Keratinocyte (primary cell): ENCODE measurements at places on chromosomes 12 and 14. TPM values are rescaled to one million over a fixed set of nuclear protein-coding genes. Genes with fewer than 3 reads are reported as not detected.

- no peak for DNase-seq
These were observed 1187.3 kb upstream of the SEL1L start for GRCh38 chr14:82720946-82721345.

DNA sequence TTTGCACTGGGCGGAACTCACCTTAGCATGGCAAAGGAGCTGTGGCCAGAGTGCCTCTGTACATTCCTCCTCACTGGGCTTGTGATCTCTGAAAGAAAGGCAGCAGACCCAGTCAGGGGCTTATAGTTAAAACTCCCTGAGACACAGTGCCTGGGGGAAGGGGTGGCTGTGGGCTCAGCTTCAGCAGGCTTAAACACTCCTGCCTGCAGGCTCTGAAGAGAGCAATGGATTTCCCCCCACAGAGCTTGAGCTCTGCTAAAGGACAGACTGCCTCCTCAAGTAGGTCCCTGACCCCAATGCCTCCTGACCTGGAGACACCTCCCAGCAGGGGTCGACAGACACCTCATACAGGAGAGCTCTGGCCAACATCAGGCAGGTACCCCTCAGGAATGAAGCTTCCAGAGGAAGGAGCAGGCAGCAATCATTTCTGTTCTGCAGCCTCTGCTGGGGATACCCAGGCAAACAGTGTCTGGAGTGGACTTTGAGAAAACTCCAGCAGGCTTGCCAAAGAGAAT is 327.5 kb upstream of the SLC16A7 start:
- DNase-seq = no peak

GRCh38 chr12:127809275-127809674 is 457.7 kb upstream of the TMEM132C start:
- no peak for DNase-seq

- DNase-seq = no peak
These were observed 8.3 kb upstream of the INSM2 start for GRCh38 chr14:35525695-35526094.

- no peak for DNase-seq
These were observed 5.4 kb downstream of the ACAD10 start for GRCh38 chr12:111691262-111691661.

- no peak for DNase-seq
These were observed 113.4 kb downstream of the ETV6 start for GRCh38 chr12:11762723-11763326.

- no peak for DNase-seq
These were observed 233.5 kb upstream of the TMEM132C start for GRCh38 chr12:128033473-128033872.

DNA sequence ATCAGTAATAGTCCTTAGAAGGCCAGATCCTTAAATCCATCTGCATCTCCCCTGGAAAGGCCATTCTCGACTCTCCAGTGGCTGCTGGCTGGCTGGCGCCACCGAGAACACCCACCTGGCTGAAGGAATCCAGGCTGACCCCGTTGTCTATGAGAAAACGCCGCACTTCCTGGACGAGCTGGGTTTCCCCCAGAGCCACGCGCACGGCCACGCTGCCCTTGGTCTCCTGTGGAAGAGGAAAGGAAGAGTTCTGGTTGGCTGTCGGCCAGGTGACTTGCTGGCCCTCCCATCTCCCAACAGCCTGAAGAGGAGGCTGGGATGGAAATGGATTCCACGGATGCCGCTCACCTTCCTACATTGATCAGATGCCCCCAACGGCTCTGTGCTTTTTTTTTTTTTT is 23.9 kb downstream of the RBM19 start:
- no peak for DNase-seq

- DNase-seq = no peak
These were observed 82.3 kb downstream of the RIMBP2 start for GRCh38 chr12:130633771-130634170.

DNA sequence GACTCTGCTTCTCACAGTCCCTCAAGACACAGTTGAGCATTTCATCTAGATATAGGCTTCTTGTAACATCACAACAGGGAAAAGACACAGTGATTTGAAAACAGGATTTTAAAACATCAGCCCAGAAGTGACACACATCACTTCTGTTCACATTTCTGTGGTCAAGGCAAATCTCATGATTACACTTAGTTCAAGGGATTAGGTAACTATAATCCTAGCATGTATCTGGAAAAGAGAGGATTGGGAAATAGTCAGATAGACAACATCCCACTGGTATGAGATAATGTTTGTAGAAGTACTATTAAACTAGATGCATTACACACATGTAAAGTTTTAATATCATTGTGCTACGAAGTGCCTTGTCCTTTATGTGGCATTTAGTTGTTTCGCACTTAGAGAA is 252.6 kb upstream of the PRKD1 start:
- no peak for DNase-seq

DNA sequence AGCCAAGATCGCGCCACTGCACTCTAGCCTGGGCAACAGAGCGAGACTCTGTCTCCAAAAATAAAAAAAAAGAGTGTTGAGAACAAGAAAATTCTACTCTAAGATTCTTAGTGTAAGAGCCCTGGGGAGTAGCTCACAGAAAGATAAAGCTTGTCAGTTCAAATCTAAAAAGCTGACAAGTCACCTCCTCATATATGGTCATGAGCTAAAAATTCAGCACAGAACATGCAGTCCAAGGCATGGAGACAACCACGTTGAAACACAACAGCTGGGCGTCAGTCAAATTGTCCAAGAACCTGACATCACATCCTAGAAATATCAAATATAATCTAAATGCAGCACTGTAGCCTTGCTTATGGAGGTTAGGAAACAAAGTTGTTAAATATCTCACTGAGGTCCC is 47.8 kb downstream of the CLIP1 start:
- DNase-seq = no peak

GRCh38 chr12:97877404-97877803 is 414.8 kb downstream of the RMST start:
- DNase-seq = no peak

- DNase-seq = no peak
These were observed 7.9 kb upstream of the CEP170B start for GRCh38 chr14:104856869-104857860.

DNA sequence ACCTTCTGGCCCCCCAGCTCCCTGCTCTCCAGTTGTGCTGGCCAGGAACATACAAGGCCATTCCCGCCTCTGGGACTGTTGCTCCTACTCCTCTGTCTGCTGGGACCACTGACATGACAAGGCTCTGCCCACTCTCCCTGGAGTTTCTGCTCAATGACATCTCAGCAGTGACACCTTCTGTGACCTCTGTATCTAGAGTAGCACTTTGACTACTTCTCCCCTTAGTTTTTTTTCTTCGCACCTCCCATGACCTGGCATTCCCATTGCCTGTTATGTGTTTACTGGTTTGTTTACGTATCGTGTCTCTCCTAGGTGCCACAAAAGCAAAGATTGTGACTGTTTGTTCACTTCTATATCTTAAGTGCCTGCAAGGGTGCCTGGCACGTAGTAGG is 40.1 kb upstream of the TMEM263 start:
- no peak for DNase-seq

GRCh38 chr14:43535231-43535838 is 971.7 kb downstream of the FSCB start:
- no peak for DNase-seq

DNA sequence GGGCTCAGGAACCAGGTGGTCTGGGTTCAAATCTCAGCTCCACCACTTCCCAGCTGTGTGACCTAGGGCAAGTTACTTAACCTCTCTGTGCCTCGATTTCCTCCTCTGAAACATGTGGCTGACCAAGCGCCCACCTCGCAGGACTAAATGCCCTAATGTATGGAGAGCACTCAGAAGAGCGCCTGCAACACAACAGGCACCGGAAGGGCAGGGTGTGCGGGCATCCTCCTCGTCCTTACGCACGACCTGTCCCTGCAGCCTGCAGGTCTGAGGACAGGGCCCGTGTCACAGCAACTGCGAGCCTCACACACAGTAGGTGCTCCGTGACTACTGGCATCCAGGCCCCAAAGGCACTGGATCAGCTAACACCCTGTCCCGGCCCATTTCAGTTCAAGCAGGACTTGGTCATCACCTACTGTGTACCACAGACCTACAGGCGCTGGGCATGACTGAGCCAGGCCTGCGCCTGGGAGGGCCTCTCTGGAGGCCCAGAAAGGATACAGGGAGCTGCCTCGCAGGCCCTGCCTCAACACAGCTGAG is 131.5 kb downstream of the NCOR2 start:
- DNase-seq = no peak

- DNase-seq = no peak
These were observed 6.7 kb upstream of the FZD10 start for GRCh38 chr12:130155416-130156073.

DNA sequence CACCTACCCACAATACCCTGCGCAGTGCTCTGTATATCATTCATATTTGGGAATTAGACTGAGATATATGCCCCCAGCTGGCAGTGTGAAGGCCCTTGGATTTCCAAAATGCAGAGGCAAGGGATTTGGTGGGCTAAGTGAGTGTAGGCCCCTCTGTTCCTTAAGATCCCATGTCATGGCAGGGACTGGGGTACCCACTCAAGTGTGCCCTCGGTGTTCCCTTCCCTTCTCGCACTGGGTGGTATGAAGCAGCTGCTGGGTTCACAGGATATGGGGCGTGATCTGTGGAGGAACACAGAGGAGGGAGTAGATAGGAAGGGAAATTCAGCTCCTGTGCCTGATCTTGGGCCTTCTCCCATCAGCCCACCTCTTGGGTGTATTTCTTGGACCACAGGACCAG is 63.1 kb upstream of the VASH1 start:
- no peak for DNase-seq

- no peak for DNase-seq
These were observed 193.9 kb upstream of the DDHD1 start for GRCh38 chr14:53346988-53347387.

DNA sequence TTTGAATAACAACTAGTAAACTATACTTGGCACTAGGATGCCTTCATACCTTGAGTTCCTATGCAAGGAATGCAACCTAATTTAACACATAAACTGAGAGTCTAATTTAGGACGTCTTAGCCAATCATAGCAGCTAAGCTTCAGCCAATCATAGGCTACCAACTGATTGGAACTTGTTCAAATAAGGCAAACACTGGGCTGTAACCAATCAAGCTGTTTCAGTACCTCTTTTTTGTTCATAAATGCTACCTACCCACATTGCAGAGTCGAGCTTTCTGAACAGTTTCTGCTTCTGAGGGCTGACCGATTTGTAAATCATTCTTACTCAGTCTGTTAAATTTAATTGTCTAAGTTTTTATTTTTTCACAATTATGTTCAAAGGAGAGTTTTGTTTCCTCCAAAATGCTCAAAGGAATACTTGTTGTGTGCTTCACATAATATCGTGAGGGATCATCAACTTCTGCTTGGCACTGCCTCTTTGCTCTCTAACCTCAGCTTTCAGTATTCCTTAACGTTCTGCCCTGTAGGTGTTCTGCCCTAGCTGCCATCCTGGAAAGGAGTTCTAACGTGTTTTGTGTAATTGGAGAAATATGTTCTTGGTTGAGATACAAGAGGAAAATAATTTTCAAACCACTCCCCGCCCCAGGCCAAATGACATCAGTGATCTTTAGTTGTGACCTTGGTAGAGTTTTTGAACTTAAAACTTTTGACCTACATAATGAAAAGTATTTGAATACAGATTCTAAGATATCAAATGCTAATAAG is 380.4 kb upstream of the MIS18BP1 start:
- peak; percentile 30 for DNase-seq

DNA sequence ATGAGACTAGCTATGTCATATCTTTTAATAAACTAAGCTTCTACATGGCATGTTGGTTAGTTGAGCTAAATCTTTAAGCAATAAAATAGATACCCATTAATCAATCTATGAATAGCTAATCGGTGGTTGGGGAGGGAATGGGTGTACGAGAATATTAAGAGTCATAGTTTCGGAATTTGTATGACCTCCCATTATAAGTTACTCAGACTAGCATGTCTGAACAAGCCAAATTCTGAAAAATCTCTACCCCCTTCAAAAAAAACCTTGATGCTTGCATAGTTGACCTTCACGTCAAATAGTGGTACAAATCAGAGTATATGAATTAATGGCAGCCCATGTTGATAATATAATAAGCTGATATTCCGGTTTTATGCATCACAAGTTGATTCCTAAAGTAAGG is 60.0 kb downstream of the PLEKHG7 start:
- DNase-seq = peak; percentile 15

- DNase-seq = no peak
These were observed 69.8 kb downstream of the OSBPL8 start for GRCh38 chr12:76489737-76490136.

DNA sequence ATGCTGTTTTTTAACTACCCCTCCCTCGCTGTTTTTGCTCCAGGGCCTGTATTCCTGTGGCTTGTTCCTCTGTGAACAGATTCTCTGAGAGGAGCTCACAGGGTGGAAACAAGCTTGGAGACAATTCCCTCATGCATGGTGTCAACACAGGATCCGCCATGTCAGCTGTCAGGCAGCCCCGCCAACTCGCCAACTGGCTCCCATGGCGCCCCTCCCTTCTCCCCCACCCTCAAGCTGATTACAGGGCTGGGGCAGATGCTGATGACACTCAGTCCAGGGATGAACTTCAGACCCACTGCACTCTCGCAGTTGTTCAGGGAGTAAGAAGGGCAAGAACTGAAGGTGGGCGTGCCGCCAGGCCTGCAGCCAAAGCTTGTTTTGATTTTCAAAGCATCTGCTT is 229.9 kb downstream of the NTF3 start:
- no peak for DNase-seq

DNA sequence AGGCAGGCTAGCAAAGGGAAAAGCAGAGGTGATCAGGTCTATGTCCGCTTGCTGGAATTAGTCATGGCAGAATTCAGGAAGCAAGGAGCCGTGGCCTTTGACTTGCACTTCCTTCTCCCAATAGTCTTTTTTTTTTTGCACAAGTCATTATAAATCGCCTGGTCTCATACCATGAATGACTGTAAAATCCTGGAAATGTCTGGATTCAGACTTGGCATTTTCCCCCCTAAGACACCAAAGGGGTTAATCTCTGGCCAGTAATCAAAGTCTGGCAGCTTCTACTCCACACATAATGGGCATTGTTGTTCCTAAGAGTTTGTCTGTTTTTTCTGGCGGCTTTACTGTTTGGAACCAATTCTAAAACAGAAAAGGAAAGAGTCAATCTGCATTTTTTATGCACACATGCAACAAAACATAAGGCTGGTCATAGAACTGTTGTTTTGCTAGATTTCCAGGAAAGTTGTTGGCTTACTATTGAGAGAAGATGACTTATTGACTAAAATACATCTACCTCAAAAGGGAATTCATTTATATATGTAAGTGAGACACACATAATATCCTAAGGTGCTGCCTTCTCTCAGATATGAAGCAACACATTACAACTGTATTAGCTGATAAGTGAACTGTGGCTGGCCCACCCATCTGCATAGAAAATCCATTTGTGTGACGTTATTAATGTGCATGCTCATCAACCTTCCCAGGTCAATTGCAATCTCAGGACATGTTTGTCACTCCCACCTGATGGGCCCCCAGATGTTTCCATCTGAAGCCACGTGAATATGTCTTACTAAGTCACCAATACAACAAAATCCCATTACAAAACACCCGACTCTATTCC is 157.3 kb downstream of the BTG1 start:
- no peak for DNase-seq

GRCh38 chr12:12779529-12779928 is 5.9 kb upstream of the APOLD1 start:
- DNase-seq = peak; percentile 63

- no peak for DNase-seq
These were observed 150.2 kb upstream of the CLEC14A start for GRCh38 chr14:38405851-38406635.

- DNase-seq = no peak
These were observed 37.3 kb upstream of the CPM start for GRCh38 chr12:68970306-68970705.

Gene LRRC43
- 0.33 to 0.60 TPM (median 0.45 TPM) in 3 replicates for polyA plus RNA-seq

Gene TAMALIN
- 0.54 to 0.86 TPM (median 0.56 TPM) in 3 replicates for polyA plus RNA-seq

Gene MAP1LC3B2
- 2.7 to 6.0 TPM (median 4.3 TPM) in 3 replicates for polyA plus RNA-seq

Gene RPS6KL1
- 0.19 to 1.8 TPM (median 0.69 TPM) in 3 replicates for polyA plus RNA-seq

Gene PAH
- not detected in 3 replicates for polyA plus RNA-seq

Gene DIO3
- polyA plus RNA-seq = not detected in 3 replicates

Gene FBRSL1
- 0.89 to 3.7 TPM (median 2.2 TPM) in 3 replicates for polyA plus RNA-seq

Gene DDX11
- polyA plus RNA-seq = 8.3 to 13.1 TPM (median 11.2 TPM) in 3 replicates
